ENCODE measurements at places on chromosomes 5 and 9.

GRCh38 chr5:135881819-135882218 is 13.8 kb downstream of the IL9 start:
- DNase-seq = no peak

DNA sequence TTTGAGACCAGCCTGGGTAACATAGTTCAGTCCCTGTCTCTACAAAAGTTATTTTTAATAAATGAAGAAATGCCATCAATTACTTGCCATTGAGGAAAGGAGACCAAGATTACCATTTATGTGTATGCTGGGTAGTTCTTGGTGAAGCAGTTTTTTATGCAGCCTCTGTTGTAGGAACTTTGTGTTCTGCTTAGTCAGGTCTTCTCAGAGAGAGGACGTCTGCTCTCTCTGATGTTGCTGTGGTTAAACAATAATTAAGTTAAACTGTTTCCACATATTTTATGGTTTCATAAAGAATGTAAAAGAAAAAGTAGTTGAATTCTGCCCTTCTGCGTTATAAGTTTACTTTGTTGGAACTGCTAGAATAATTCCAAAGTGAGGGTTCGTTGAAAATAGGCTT is 210.5 kb downstream of the KDM4C start:
- DNase-seq = peak; percentile 8

GRCh38 chr5:43429706-43430105 is 17.5 kb upstream of the CCL28 start:
- no peak for DNase-seq

- DNase-seq = no peak
Observed at GRCh38 chr5:78634229-78634628, 14.3 kb downstream of the LHFPL2 start.

DNA sequence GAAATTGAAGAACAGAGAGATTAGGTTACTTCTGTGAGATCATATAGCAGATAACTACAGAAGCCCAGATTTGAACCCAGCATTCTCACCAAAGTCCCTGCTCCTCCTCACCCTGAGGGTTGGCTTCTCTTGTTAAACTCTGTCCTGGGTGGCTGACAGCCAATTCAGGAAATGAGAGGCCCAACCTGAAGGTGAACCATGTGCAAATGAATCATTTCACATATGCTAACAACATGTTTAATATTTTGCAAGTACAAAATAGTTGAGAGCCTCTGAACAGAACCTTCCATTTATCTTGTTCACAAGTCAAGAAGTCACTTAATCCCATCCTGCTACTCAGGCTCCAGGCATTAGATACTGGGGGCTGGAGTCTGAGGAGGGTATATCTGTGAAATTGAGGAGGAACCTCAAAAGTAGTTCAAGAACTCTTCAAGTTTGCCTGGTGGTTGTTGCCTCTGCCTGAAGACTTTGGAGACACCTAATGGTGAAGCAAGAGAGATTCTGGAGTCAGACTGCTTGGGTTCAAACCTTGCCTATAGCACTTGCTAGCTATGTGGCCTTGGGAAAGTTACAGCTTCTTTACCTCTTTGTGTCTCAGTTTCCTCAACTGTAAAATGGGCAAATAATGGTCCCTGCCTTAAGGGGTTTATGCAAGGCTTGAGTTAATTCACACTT is 564.0 kb downstream of the PSAT1 start:
- peak; percentile 57 for DNase-seq

Data from fibroblast of the aortic adventitia (primary cell).